Left ventricle myocardium inferior (tissue), 1 donor: ENCODE measurements at places on chromosomes 4 and X. TPM values are rescaled to one million over a fixed set of nuclear protein-coding genes. Genes with fewer than 3 reads are reported as not detected.

The LCORL gene
- 5.3 TPM for total RNA-seq

The SORCS2 gene
- total RNA-seq = 1.2 TPM

The PDGFC gene
- 12.9 TPM for total RNA-seq

GRCh38 chr4:110183643-110184042 is 14.8 kb downstream of the ELOVL6 start:
- no peak for DNase-seq

GRCh38 chr4:101801958-101802357 is 11.4 kb downstream of the BANK1 start:
- DNase-seq = no peak

- DNase-seq = no peak
Measured at GRCh38 chr4:29058531-29058930, 1661.6 kb upstream of the PCDH7 start.

GRCh38 chrX:452598-452997 is 65.9 kb upstream of the PPP2R3B start:
- DNase-seq = no peak

DNA sequence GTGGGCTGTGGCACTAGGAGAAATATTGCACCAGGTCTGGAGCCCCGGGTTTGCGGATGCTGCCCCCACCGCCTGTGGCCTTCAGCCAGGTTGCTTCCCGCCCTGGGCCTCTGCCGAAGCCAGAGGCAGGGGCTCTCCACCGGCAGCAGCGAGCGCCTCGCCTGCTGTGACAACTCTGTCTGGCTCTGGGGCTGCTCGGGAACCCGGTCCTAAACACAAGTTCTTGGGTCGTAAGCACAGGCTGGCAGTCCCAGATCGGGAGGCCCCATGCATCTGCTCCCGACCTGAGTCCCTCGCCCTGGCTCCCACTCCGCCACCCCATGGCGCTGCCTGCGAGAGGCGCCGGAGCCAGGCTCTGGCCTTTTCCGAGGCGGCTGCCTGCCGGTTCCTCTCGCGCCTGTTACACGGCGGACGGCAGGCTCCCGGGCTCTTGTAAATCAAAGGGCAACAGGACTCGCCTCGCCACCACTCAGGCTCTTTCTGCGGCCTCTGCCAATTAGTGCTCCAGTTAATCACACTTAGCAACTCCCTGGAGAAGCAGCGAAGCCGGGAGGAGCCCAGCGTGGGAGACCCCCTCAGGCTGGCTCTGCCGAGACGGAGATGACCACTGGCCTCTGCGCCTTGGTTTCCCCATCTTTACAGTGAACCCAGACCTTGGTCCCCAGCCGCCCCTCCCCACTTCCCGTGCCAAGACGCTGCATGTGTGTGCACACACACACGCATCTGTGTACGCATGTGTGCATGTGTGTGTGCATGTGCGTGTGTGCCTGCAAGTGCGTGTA is 109.2 kb downstream of the DCTD start:
- DNase-seq = no peak

DNA sequence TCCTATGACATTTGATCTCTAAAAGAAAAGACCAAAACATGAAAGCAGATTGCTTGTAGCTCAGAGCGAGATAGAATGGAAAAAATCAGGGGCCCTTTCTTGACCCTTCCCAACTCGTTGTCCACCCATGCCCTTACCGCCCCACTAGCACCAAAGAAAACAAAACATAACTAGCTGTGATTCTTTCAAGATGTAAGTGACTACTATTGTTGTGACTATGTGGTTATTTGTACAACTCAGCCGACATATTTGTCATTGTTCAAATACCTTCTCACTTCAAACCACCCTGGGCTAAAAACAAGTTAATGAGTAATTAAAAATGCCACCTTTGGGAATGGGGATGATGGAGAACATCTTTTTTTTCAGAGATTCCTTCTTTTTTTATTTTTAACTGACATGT is 171.2 kb upstream of the GPC4 start:
- no peak for DNase-seq
